ENCODE measurements at places on chromosomes 4 and X.

GRCh38 chr4:152937336-152938236, 1.5 kb downstream of the FHDC1 start:
- DNase-seq: peak; percentile 41

DNA sequence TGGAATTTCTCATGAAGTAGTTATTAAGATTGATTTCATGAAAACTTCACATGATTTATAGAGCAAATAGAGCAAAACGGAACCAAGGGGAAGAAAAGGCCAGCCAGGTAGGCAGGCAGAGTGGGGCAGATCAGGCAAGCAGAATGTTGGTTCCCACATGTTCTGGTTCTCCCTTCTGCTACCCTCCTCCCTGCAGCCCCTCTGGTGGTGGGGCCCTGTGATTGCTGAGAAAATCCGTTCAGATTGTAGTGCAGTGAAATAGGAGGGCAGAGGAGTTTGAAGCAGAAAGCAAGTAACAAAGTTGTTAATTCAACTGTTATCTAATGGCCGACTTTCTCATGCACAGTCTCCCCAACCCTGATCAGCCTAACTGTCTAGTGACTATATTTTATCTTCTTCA, 185.3 kb downstream of the MID1IP1 start:
- DNase-seq: no peak

- DNase-seq: no peak
These were observed 37.2 kb upstream of the HGFAC start for GRCh38 chr4:3404546-3404945.

DNA sequence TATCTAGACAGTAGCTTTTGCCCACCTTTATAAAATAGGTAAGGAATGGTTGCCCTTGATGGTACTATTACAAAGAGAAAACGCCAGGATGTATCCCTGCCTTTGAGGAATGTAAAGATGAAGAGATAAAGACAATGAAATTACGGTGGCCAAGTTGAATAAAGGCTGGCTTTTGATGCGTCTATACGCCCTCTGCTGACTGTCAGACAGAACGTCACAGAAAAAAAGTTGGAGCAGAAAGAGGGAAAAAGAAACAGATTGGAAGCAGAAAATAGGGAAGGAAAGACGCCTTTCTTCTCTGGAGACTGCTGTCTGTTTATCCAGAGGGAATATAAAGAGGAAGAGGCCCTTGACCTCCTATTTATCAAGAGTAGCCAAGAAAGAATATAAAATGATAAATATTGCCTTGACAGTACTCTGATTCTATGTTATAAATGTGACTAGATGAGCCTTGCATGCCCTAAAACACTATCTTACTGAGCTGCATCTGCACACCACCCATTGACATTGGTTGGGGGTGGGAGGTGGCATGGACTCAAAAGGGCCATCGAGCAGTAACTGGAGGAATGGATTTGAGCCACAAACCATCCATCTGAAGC, 30.6 kb downstream of the PCDH19 start:
- DNase-seq: peak; percentile 1

DNA sequence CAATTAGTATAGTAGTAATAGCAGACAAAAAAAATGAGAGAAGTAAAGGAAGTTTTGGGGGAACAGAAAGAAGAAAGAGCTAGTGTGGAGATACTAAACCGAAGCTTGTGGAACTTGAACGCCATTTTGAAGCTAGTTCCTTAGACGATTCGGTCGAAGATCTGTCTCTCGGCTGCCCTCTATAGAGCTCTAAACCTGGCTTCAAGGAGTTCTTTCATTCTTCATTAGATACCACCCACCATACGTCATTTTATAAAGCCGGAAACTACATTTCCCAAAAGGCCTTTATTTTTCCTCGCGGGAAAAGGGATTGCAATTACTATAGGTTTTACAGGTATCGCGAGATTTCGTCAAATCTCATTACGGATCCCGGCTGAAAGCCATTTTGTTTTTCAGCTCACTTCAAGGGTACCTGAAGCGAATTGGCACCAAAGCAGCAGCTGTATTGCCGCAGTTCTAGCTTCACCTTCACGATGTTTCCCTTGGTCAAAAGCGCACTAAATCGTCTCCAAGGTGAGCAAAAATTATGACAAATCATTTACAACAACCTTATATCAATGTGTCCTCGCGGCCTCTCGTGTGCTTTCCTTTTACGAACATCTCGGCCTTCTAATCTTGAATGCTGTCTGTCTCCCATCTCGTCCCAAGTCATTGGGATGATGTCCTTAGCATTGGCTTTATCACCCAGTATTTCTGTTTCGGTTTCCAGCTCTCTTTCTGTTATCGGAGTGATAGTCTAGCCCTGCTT, at the start of gene COX7B:
Gene COX7B (plus strand): TSS at position 388 of the 748 bp plus-strand sequence. CDS start 86 bp downstream, at position 474.
- DNase-seq: peak; percentile 64
